Activated CD8-positive, alpha-beta memory T cell treated with anti-CD3 and anti-CD28 coated beads for 24 hours (primary cell): ENCODE measurements at places on chromosomes 3 and 15.

GRCh38 chr3:152258448-152259393 is 10.0 kb upstream of the MBNL1 start:
- DNase-seq: no peak

DNA sequence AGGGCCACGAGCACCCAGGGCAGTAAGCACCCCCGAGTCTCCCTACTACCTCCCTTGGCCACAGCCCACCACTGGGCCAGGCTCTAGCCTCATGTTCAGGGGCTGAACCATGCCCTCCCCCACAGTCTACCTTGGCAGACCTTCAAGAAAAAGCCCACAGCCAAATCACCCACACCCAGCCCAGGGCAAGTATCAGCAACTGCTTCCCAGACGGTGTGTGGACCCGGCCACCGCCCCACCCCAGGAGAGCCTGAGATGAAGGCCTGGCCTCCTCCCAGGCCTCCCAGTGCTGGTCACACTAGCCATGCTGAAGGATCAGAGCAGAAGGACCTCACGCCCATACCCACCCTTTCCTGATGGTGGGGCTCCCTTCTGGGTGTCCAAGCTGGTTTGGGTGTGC is 92.0 kb upstream of the LINGO1 start:
- DNase-seq: no peak

DNA sequence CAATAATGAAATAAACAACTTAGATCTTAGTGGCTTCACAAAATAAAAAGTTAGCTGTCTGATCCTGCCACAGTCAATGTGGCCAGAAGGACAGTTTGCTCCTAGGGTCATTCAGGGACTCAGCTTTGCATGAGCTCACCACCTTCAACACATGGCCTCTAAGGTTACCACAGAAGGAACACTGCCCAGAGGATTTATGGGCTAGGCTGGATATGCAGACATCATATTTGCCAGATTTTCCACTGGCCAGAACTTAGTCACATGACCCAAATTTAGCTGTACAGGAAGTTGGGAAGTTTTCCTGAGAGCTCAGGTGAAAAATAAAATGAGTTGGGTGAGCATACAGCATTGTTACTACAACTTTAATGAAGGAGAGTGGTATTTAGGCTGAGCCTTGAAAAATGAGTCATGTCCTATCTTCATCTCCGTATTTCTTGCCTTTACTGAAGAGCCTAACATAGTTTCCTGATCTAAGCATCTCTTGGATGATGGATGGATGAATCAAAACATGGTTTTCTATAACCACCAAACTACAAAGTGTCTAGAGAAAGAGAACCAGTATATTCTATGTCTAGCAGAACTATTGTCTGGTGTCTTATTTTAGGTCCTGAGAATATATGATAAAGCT is 54.9 kb upstream of the TMEM108 start:
- no peak for DNase-seq

GRCh38 chr3:134543113-134543512 is 57.3 kb downstream of the CEP63 start:
- DNase-seq: no peak

DNA sequence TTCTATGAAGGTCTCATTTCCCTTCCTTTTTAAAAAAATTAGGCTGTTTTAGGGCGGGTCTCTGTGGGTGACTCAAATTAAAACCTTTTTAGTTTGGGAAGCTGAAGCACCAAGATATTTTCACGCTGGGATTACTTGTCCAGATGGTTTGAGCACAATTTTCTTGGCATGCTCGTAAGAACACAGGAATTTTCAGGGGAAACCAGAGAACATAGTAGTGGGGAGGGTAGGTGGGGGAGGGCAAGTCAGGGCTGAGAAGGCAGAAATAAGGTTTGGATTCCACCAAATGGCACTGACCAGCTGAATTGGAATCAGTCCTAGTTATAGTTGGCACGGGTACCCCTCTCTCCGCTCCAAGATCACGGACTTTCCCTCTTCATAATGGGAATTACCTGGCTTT is 97.3 kb upstream of the LRIG1 start:
- no peak for DNase-seq

- no peak for DNase-seq
Measured at GRCh38 chr15:48748535-48748934, 62.3 kb downstream of the CEP152 start.

DNA sequence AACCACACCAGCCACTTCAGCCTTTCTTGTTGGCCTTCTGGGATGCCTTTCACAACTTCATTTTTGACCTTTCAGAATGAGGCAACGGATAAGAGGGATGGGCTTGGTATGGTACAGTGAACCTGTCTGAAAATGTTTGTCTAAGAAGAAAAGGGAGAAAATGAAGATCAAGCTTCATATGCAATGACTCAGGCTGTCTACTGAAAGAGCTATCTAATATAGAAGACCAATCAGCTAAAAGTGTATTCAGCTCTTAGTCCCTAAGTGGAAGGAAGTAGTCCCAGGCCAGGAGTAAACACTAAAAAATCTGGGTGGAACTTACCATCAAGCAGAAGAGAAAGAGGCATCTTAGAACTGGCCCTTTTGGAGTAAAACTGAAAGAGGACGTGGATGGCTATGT is 12.2 kb upstream of the UPK1B start:
- no peak for DNase-seq

DNA sequence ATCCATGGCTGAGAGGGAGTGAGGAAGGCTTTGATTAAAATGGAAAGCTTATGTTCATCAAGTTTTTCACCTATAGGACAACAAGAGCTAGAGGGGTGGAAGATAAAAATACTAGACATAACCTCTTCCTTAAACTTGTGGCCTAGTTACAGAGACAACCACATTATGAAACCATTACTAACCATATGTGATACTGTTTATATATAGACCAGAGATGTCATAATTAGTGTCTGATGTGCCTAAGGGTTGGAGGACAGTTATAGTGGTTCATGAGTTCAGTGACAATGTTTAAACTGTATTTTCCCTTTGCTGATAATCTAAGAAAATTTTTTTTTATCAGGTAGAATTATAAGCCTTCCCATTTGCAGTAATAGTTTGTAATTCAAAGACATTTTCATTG is 23.7 kb downstream of the PHLDB2 start:
- DNase-seq: no peak

- DNase-seq: no peak
Measured at GRCh38 chr3:2148561-2149340, 50.1 kb downstream of the CNTN4 start.

DNA sequence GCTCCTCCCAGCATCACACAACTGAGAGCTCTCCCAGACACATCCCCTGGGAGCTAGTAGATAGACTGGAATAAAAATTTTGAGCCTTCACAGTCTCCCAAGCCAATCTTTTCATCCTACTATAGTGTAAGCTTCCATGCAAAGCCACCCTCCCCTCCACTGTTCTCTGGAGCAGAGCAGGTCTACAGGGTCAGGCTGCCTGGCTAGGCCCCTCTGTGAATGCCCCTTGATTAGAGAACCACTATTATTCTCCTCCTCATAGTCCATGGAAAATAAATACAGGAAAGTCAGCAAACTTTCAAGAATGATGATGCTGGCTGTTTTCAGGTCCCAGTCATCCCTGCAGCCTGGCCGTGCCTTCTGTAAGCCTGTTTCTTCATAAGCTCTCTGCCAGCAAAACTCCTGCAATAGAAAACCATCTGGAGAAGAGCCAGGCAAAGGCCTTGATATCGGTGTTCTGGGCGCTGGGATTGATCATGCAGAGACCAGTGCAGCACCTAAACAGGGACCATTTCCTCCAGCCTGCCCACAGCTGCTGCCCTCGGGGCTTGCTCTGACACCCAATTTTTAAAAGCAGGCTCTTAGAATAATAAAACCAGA is 51.7 kb downstream of the CRYGS start:
- DNase-seq: no peak

GRCh38 chr15:93527374-93528050 is 438.5 kb upstream of the RGMA start:
- no peak for DNase-seq

DNA sequence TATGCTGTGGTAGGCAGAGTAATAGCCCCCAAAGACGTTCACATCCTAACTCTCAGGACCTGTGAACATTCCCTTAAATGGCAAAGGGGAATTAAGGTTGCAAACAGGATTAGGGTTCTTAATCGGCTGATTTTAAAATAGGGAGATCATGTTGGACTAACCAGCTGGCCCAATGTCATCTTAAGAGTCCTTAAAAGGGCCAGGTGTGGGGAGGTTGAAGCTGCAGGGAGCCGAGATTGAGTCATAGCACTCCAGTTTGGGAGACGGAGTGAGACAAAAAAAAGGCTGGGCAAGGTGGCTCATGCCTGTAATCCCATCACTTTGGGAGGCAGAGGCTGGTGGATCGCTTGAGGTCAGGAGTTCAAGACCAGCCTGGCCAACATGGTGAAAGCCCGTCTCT is 1.6 kb upstream of the FLNB start:
- DNase-seq: no peak

- DNase-seq: no peak
Measured at GRCh38 chr15:83082730-83083386, 15.8 kb upstream of the BTBD1 start.

- no peak for DNase-seq
Measured at GRCh38 chr3:94515983-94516382, 453.1 kb downstream of the NSUN3 start.

DNA sequence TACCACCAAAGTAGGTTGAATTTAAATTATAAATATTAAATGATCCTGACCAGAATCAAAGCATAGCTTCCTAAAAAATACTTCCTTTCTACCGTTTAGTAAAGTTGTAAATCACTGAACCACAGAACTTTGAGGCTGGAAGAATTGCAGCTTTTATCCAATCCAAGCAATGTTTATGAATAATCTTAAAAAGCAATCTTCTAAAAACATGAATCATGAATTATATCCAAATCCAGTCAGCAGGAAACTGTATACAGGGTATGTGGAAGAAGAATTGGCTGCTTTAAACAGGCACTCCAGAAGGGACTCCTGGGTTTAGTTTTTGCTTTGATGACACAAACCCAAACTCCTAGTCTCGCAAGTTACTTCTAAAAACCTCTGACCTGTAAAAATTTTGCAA is 30.2 kb downstream of the HEG1 start:
- no peak for DNase-seq

GRCh38 chr15:55461447-55461846 is 46.6 kb downstream of the DNAAF4 start:
- DNase-seq: no peak

GRCh38 chr3:45482829-45483228 is 94.5 kb downstream of the LARS2 start:
- no peak for DNase-seq

DNA sequence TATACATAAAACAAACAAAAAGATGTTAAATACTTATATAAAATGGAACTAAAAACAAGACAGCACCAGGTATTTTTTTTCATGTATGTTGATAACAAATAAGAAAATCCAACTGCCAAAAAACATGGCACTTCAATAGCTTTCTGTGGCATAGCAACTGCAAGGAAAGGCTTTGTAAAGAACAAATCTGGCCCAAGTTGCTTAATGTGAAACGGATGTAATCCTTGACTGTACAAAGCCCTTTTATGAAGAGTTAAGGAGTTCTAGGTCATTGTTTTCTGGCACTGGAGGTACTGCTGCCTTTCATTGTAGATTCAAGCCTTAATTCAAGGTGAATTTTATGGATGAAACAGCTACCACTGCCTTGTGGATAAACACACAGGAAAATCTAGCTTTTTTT is 68.8 kb upstream of the SLC12A8 start:
- no peak for DNase-seq

GRCh38 chr3:152039887-152040286 is 166.4 kb downstream of the SUCNR1 start:
- DNase-seq: no peak

GRCh38 chr3:188728371-188728896 is 443.3 kb upstream of the TPRG1 start:
- DNase-seq: no peak

- DNase-seq: no peak
Measured at GRCh38 chr15:87829332-87830050, 427.0 kb downstream of the NTRK3 start.

DNA sequence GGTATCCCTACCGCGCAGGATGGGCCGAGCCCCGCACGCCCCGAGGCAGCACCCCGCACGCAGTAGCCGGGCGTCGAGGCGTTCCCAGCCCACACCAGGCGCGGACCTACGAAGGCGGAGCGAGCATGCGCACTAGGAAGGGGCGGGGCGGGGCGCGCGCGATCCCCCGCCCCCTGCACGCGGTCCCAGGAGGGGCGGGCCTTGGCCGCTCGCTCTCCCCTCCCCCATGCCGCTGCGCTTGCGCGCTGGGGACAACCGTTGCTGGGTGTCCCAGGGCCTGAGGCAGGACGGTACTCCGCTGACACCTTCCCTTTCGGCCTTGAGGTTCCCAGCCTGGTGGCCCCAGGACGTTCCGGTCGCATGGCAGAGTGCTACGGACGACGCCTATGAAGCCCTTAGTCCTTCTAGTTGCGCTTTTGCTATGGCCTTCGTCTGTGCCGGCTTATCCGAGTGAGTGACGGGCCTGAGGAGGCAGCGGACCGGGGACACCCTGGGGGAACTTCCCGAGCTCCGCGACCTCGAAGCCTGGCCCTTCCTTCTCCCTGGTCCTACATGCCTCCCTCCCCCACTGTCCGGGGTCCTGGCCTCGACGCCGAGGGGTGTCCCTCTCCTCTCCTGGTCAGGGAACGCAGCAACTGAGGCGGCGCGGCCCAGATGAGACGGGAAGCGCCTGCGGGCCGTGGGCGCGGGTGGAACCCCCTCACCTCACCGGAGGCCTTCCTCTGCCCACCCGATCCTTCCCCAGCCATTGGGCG is at the start of gene SPESP1:
Gene SPESP1 (plus strand): TSS at position 258 of the 755 bp plus-strand sequence. CDS start 129 bp downstream, at position 387.
- DNase-seq: peak; percentile 69

GRCh38 chr3:194450341-194450740 is 36.5 kb downstream of the ATP13A3 start:
- DNase-seq: no peak

DNA sequence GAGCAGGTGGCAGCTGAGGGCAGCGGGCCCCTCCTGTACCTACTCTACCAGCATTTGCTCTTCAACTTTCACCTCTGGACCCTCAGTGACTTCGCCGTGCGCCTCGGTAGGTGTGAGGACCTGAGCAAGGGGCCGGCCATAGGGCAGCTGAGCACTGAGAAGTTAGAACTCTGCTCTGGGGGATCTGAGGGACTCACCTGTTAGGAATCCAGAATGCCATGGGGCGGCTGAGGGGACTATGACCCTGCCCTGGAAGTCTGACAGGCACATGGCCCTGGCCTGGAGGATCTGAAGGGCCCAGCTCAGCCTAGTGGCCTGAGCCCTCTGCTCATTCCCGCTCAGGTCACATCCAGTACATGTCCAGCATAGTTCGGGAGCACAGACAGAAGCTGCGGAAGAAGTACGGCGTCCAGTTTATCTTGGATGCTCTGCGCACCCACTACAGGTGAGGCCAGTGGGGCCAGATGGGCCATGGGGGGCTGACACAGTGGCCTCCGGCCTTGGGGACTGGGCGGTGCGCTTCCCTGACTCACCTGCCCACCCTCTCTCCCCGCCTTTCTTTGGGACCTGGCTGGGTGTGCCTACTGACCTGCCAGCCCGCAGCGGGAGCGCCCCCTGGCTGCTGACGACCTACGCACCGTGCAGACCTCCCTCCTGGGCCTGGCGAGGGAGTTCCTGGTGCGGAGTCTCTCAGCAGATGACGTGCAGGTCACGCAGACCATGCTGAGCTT is 18.8 kb downstream of the NBEAL2 start:
- DNase-seq: peak; percentile 90
